ENCODE measurements at places on chromosomes 13 and 19.

DNA sequence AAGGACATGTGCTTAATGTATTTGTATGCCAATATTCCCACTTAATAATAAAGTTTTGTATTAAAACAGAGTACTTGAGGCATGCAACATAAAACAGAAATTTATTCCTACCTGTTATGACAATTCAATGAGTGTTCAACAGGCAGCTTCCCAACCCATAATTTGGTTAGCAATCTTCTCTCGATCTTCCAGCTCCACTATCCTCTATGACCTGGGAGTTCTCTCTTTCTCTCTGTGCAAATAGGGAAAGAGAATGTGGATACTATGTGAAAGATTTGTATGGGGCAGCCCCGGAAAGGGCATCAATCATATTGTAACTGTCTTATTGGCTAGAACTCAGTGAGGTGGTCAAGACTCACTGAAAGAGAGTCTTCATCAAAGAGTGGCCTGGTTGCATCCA lies 644.9 kb upstream of the PCDH20 start:
- no peak for DNase-seq

DNA sequence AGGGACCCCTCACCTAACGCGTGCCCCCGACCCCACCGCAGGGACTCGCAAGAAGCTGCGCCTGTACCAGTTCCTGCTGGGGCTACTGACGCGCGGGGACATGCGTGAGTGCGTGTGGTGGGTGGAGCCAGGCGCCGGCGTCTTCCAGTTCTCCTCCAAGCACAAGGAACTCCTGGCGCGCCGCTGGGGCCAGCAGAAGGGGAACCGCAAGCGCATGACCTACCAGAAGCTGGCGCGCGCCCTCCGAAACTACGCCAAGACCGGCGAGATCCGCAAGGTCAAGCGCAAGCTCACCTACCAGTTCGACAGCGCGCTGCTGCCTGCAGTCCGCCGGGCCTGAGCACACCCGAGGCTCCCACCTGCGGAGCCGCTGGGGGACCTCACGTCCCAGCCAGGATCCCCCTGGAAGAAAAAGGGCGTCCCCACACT lies 4.7 kb upstream of the MYBPC2 start:
- DNase-seq: peak; percentile 93

- DNase-seq: no peak
Measured at GRCh38 chr19:34426096-34426661, 2.0 kb upstream of the UBA2 start.

DNA sequence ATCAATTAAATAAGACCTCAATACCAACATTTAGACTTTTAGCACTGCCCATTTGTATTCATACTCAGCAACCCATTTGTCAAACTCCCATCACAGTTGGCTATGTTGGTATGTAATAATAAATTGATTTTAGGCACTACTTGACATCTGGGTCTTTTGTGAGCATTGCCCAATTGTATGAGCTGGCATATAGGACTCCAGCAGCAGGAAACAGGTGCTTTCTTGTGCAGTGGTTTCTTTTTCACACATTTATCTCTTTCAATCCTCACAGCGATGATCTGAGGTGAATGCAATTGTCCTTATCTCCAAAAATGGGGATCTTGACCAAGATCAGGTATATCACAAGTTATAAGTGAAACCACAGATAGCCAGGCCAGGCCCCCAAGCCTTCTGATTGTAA lies 96.9 kb upstream of the OXGR1 start:
- DNase-seq: no peak

DNA sequence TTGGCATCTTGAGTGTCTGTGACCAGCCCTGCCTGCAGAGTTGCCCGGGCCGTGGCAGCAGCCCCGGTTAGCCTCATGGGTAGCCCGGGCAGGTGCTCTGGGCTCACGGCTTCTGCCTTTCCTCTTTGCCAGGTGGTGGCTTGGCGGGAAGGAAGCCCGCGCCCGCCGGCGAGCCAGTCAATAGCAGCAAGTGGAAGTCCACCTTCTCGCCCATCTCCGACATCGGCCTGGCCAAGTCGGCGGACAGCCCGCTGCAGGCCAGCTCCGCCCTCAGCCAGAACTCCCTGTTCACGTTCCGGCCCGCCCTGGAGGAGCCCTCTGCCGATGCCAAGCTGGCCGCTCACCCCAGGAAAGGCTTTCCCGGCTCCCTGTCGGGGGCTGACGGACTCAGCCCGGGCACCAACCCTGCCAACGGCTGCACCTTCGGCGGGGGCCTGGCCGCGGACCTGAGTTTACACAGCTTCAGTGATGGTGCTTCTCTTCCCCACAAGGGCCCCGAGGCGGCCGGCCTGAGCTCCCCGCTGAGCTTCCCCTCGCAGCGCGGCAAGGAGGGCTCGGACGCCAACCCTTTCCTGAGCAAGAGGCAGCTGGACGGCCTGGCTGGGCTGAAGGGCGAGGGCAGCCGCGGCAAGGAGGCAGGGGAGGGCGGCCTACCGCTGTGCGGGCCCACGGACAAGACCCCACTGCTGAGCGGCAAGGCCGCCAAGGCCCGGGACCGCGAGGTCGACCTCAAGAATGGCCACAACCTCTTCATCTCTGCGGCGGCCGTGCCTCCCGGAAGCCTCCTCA lies 9.9 kb downstream of the PLEKHJ1 start:
- no peak for DNase-seq

DNA sequence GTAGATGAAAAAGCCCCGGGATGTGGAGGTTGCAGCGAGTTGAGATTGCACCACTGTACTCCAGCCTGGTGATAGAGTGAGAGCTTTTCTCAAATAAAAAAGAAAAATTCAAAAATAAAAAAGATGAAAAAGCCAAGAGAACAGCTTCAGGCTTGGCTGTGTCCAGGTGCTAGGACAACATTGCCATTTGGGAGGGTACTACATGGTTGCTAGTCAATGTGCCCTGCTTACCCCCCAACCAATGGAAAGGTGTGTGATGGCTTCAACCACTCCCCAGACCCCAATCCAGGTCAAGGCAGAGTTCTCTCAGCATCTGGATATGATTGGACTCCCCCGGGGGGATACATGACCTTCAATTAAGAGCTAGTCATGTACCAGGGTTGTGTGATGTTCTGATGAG lies 2.3 kb upstream of the ANKLE1 start:
- DNase-seq: no peak

DNA sequence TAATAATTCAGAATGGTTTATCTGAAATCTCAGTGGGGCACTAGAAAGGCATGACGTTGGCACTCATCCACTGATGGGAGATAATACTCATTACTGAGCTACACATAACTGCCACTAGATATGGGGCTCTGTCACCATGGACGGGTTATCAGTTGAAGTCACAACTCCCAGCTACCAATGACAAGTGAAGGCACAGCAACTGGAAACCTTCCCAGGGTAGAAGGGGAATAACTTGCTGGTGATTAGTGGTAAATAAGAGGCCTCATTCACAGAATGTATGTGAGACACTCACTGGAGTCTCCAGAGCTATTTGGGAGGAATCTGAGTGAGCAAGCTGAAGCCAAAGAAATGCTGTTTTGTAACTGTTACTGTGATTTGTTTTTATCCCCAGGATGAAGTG lies 249.6 kb downstream of the ENOX1 start:
- no peak for DNase-seq

- DNase-seq: no peak
Measured at GRCh38 chr13:49020940-49021553, 45.3 kb downstream of the FNDC3A start.

DNA sequence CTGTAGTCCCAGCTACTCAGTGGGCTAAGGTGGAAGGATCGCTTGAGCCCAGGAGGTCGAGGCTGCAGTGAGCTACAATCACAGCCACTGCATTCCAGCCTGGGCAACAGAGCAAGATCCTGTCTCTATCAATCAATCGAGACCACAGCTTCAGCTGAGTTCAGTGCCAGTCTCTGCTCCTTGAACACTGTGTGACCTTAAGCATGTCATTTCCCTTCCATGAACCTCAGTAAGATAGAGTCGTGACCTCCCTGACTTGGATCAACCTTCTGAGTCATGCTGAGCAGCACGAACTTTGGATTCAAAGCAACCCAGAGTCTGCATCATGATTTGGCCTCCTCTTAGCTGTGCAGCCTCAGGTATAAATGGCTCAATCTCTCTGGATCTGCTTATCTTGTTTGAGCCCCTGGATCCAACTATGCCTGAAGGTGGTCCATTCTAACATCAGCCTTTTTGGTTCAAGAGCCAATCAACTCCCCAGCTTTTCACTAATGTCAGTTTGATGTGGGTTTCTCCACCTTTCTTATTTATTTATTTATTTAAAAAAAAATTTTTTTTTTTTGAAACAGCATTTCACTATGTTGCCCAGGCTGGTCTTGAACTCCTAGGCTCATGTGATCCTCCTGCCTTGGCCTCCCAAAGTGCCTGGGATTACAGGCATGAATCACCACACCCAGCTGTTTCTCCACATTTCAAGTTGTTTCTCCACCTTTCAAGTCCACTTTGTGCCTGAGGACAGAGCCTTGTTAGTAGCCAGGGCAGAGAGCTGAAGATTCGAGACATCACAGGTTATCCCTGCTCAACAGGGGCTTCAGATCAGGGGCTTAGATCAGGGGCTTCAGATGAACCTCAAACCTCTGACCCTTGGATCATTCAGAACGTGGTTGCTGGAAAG lies 26.4 kb downstream of the PTPRS start:
- no peak for DNase-seq

- no peak for DNase-seq
Measured at GRCh38 chr19:38003438-38004185, 96.6 kb downstream of the SIPA1L3 start.

DNA sequence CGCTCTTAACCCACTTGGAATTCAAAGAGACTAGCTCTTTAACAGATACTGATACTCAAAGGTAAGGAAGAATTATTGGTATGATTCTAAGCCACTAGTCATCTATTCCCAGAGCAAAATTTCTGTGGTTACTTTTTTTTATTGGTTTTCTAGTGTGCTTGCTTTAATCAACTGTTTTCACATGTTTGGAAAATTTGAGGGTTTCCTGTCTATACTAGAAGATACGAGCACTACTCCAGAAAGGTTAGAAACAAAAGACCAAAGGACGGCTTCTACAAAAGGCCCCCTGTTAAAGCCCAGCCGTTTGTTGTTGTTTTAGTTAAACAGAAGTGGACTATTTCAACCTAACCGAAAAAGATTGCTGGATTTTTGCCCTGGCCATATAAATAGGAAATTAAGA lies 18.5 kb upstream of the LPAR6 start:
- DNase-seq: no peak

GRCh38 chr19:4911786-4912672 lies 2.7 kb downstream of the UHRF1 start:
- DNase-seq: no peak

DNA sequence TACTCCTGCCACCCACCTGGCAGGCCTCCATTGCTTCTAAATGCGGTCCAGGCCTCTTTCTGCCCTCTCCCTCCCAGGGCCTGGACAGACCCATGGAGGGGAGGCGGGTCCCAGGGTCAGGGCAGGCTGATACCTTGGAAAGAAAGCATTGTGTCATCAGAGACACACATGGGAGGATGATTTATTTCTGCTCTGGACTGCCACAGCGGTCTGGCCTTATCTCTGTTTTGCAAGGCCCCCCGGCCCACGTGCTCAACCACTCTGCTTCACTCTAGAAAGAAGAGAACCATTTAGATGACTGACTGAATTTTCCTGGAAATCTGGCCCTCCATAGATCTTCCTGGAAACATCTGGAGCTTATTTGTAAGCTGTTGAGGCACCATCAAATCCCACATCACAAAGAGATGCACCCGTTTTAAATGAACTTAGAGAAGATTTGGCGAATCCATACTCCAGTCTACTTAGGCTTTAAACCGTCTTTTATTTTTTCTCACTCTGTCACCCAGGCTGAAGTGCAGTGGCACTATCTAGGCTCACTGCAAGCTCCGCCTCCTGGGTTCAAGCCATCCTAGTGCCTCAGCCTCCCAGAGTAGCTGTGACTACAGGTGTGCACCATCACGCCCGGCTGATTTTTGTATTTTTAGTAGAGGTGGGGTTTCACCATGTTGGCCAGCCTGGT lies 48.3 kb upstream of the URI1 start:
- DNase-seq: no peak

DNA sequence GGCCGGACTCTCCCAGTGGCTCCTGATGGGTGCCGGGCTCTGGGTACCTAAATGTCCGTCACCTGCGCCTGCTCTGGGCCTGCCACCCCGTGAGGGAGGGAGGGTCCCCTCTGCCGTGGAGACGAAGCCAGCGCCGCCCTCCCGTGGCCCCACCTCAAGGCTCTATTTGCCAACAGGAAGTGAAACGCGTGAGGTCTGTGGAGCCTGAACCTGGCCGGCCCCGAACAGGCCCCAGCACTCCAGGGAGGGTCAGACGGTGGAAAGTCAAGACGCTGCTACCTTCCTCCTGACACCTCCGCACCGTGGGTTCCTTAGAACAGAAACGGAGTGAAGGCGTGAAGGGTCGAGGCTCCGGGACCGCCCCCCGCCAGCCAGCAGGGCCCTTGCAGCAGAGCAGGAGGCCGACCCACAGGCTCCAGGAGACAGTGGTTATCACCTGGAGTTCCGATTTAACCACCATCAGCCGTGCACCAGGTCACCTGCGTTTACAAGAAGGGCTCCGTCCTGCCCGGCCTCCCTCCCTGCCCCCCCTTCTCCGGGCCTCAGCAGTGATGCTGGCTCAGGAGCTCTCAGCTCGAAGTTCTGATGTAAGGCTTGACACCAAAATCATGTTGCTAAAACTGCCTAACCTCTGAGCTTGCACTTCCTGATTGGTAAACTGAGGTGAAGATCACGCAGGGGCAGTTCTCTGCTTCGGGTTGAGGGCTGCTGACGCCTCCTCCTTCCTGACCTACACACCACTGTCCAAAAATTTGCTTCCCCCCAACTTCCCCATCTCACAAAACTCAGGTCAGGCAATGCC lies 50.9 kb upstream of the C13orf46 start:
- DNase-seq: no peak

GRCh38 chr13:79481685-79482052 lies 714 bp downstream of the NDFIP2 start:
- no peak for DNase-seq

GRCh38 chr13:31826521-31826920 lies 87.2 kb downstream of the RXFP2 start:
- DNase-seq: no peak

GRCh38 chr19:1560286-1560882 lies 7.7 kb downstream of the MEX3D start:
- DNase-seq: no peak

- no peak for DNase-seq
Measured at GRCh38 chr13:25616674-25617073, 244.9 kb downstream of the ATP8A2 start.

DNA sequence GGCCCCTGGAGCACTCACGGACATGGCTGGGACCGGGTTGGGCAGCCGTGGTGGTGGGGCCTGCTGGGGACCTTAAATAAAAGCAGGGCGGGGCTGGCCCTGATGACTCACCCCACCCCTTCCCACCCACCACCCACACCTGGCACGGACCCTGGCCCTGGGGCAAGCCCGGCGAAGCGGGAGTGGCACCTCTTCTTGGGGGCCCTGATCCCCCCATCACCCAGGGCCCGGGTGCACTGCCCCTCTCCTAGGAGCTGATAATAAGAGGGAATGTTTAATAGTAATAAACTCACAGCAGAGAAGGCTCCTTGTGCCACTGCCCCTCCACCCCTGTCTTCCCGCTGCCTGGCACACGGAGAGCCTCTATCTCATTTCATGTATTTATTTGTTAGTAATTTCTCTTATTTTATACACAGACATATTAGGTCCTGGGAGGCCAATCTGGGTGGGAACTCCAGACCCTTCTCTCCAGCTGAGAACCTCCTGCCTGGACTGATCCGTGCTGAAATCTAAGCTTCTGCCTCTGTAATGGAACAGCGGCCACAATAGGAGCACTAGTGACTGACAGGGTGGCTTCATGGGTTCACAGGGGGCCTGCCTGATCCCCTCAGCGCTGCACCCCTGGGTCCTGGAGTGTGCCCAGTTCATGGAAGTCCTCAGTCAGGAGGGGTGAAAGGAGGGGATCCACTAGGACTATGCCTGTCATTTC lies at the start of gene LGALS7:
Gene LGALS7, minus strand, starts transcription at position 49 of the 709 bp plus-strand sequence. Its CDS starts 25 bp downstream, at position 24.
- no peak for DNase-seq

All from vagina (tissue), 2 donors.